Glutamatergic neuron (in vitro differentiated cells): ENCODE measurements at places on chromosomes 7 and 10. TPM values are rescaled to one million over a fixed set of nuclear protein-coding genes. Genes with fewer than 3 reads are reported as not detected.

The AKR1C2 gene
- 3.8 TPM for total RNA-seq

The VWDE gene
- total RNA-seq: 12.4 TPM

The SFMBT2 gene
- total RNA-seq: 9.1 TPM

The SORCS3 gene
- total RNA-seq: 2.0 TPM

The FAM200A gene
- 8.1 TPM for total RNA-seq

The AKR1C4 gene
- not detected for total RNA-seq

The MSS51 gene
- total RNA-seq: 3.5 TPM

The TAS2R4 gene
- total RNA-seq: 1.0 TPM

The GHRHR gene
- not detected for total RNA-seq

The MCM10 gene
- 5.0 TPM for total RNA-seq

The SPDYE2B gene
- not detected for total RNA-seq

The AKR1B1 gene
- 99.6 TPM for total RNA-seq

The NPC1L1 gene
- total RNA-seq: not detected

The SPDYE1 gene
- not detected for total RNA-seq

The FAM25G gene
- not detected for total RNA-seq

The RHBDD2 gene
- 85.6 TPM for total RNA-seq

The GOLGA7B gene
- 21.5 TPM for total RNA-seq

The TBC1D12 gene
- total RNA-seq: 5.1 TPM

The ELFN1 gene
- total RNA-seq: 40.0 TPM

The GNG11 gene
- total RNA-seq: 0.56 TPM

The ASZ1 gene
- total RNA-seq: not detected

The TMEM273 gene
- total RNA-seq: 0.39 TPM

The CLCN1 gene
- 0.56 TPM for total RNA-seq

The SFRP5 gene
- not detected for total RNA-seq

The CRTAC1 gene
- 2.5 TPM for total RNA-seq

The AASS gene
- total RNA-seq: 37.0 TPM

The INHBA gene
- not detected for total RNA-seq

The BMPER gene
- 16.2 TPM for total RNA-seq

The MEOX2 gene
- 0.39 TPM for total RNA-seq

The LIPF gene
- total RNA-seq: not detected

The TMED4 gene
- total RNA-seq: 90.7 TPM
